ENCODE measurements at places on chromosomes 12 and 14.
A peak's percentile ranks its signal among the peaks of the same experiment; 100 is the strongest.

GRCh38 chr12:93722835-93723567 is 45.8 kb downstream of the CRADD start:
- no peak for DNase-seq

- no peak for DNase-seq
Measured at GRCh38 chr12:4193821-4194220, 79.7 kb upstream of the CCND2 start.

GRCh38 chr12:86389949-86390348 is 133.8 kb upstream of the MGAT4C start:
- DNase-seq: no peak

GRCh38 chr12:57622293-57623245 is 10.4 kb downstream of the B4GALNT1 start:
- no peak for DNase-seq

GRCh38 chr12:111122458-111122878 is 202.1 kb upstream of the MYL2 start:
- DNase-seq: no peak

DNA sequence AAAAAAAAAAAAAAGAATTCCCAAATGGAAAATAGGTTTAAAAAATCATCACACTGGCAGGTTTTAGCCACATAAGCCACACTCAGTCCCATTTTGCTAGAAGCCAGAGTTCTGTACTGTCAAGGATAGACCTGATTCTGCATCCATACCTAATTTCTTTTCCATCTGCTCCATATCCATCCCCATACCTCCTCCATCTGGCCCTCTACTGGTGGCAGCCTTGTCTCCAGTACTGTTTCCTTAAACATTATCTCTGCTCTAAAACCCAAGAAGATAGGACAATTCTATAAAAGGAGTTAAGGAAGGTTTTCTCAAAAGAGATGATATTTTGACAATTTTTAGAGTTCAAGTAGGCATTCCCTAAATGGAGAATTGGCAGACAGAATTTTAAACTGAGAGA is 26.0 kb upstream of the RXYLT1 start:
- no peak for DNase-seq

DNA sequence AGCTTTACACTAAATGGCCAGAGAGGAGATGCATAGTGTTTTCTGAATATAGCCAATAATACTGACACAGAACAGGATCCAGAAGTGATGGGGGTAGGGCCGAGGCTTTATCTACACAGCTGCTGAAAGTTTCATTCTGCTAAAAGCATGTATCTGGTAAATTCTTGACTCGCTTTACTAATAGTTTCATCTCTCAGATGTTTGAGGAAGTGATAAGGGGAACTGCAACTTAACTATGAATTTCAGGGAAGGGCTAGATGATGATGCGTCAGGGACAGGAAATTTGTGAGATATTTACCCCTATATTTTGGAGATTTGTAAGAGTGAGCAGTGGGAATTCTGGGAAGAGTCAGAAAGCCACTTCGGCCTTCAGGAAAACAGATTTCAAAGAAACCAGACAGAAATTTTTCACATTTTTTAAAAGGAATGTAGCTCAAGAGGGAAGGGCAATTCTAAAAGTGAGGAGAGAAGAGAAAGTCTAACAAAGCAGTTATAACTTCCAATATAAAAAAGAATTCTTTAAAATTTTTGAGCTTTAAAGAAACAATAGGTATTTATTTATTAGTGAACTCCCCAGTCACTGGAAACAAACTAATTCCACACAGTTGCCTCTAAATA is 243.1 kb downstream of the BCAT1 start:
- DNase-seq: no peak

GRCh38 chr14:103730490-103731035 is 15.0 kb downstream of the ZFYVE21 start:
- no peak for DNase-seq

DNA sequence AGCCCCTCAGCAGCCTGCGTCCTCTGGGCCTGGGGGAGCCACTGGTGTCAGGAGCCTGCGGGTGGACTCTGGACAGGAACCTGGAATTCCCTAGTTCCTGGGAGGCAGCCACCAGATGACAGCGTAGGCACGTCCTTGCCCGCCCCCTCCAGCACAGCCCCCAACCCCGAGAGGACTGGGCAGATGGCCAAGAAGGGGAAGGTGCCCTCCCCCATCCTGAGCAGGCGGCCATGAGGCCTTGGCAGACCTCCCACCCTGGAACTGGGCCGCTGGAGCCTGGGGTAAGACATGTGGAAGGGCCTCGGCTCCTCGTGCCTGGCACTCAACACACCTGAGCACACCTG is 60.4 kb upstream of the FBRSL1 start:
- DNase-seq: no peak

- no peak for DNase-seq
Measured at GRCh38 chr12:119479121-119479561, 114.4 kb upstream of the TMEM233 start.

- DNase-seq: no peak
Measured at GRCh38 chr12:122593910-122594309, 66.9 kb downstream of the KNTC1 start.

DNA sequence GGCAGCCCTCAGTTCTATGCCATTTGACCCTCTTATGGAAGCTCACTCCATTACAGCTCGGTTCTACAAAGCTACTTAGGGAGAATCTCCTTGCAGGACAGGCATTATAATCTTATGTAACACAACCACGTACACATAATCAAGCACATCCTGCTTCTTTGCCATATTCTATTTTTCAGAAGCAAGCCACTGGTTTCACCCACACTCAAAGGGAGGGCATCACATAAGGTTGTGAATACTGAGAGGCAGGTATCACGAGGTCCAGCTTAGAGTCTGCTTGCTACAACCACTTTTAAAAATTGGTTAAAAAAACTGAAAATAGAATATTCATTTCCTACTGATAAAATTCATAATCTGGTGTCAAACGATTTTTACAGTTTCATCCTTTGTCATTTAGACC is 589.2 kb downstream of the SLC16A7 start:
- no peak for DNase-seq

DNA sequence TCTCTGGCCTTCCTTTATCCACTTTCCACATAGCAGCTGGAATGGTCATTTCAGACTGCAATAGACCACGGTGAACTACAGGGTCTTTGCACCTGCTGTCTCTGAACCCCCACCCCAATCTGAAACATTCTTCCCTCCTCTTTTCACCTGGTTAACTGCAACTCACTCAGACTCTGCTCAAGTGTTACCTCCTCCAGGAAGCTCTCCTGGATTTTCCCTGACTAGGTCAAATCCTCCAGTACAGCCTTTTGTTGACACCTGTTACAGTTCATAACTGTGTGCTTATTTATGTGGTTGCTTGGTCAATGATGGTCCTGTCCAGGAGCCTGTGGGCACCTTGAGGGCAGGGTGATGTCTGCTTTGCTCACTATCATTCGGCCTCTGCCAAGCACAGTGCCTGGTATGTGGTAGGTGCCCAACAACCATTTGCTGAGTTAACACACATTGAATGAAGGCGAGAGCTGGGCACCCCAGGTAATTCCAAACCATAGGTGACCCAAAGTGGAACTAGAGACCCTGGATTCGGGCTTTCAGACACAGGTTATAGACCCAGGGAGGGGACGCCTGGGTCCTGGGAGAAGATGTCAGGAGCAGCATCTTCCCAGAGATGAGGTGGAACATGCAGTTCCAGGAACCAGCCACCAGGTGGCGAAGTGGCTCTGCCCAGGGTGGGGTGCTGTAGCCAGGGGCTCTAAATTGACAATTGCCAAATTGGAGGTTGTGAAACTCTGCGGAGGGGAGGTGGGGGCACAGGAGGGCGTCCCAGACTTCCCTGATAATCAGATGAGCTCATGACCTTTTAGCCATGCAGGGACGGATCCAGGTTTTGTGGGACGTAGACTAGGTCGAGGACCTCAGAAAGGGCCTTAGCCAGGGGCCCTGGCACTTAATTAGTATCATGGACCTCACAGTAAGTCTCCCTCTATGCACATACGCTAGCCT is 28.1 kb downstream of the TRPV4 start:
- peak; percentile 36 for DNase-seq

DNA sequence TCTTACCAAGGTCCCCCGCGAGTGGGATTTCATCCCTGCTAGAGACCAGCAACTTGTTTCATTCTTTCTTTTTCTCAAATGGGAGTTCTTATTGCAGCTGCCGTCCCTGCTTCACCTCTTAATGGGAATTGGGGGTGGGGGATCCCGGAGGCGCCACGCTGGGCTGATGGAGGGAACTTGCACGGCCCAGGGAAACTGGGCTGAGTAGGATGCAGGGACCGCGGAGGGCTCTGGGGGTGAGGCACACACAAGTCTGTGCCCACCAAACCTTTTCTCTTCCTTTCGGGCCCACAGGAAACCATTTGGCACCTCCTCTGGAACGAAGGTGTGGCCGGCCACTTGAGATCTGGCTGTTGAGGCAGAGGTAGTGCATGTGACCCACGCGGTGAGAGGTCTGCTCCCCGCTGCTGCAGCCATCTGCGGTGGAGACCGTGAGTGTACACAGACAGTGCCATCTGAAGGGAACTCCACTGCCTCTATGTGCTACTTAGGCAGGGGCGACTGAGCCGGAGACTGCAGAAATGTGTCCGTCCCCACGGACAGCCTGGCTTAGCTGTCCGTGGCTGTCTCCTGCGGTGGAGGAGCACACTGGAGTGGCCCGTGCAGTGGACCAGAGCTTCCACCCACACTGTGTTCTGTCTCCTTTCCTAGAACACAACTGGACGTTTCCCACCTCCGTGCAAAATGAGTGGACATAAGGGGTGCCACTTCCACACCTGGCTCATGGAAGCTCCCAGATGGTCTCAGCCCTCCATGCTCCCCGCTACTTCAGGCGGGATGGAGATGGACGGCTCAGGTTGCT is 42.1 kb upstream of the TESC start:
- DNase-seq: no peak

- no peak for DNase-seq
Measured at GRCh38 chr12:112443916-112444315, 25.2 kb downstream of the PTPN11 start.

GRCh38 chr12:108721824-108722223 is 9.5 kb downstream of the CORO1C start:
- DNase-seq: no peak

DNA sequence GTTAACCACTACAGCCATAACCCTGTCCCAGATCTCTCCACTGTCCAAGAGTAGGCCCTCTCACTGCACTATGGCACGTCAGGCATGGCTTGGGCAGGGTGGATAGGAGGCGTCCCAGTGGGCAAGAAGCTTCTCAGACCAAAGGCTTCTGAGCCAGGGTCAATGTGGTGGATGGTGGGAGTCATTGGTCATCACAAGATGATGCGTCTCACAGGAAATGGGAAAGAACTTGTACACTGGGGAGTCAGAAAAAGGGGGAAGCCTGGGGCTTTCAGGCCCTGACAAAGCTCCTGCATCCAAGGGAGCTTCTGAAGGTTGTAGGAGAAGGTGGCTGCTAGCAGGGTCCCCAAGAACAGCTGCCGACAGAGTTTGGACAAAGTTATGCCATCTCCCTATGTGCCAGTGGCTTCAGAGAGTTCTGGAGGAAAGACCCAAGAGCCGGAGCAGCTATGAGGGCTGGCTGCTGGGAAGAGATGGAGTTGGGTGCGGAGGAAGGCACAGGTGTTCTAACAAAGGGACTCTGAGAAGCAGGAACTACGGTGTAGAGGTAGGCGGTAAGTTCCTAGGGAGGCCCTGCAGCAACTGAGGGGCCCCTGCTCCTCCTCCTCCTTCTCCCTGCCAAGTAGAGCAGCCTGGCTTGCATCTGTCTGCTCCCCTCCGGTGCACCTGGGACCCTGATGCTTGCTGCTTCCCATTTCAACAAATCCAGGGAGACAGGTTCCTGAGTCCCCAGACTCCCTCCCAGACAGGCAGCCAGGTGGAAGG is 81.1 kb downstream of the ARL6IP4 start:
- no peak for DNase-seq

GRCh38 chr14:97820781-97821180 is 1023.6 kb downstream of the VRK1 start:
- no peak for DNase-seq

GRCh38 chr12:54935235-54935951 is 49.2 kb downstream of the TESPA1 start:
- DNase-seq: no peak

- no peak for DNase-seq
Measured at GRCh38 chr14:55438066-55438683, 2.2 kb downstream of the TBPL2 start.

DNA sequence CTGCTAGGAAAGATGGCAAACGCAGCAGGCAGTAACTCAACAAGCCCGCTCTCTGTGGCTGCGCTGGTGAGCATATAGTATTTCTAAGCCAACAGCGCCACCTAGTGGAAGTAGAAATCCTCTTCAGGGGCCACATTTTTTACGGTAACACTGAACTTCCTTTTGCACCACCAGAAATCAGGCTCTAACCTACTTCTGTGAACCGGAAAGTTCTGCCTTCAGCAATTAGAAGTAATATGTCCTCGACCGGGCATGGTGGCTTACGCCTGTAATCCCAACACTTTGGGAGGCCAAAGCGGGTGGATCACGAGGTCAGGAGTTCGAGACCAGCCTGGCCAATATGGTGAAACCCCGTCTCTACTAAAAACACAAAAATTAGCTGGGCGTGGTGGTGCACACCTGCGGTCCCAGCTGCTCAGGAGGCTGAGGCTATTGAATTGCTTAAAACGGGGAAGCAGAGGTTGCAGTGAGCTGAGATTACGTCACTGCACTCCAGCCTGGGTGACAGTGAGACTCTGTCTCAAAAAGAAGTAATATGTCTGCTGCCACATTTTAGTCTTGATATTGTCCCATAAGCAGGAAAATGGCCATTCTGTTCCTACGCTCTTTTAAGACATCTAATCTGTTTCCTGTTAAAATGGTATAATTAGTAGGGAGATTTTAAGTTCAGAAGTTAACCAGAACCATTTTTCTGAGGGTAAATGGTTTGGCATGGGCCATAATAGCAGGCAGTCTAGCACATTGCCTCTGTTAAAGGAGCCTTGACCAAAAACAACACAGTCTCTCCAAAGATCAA is 26.8 kb downstream of the APOBEC1 start:
- DNase-seq: peak; percentile 39

Measured in stimulated activated CD8-positive, alpha-beta memory T cell treated with anti-CD3 and anti-CD28 coated beads, Interleukin-12 subunit alpha, Interleukin-12 subunit beta, amount 100 ng/mL, for 4 hours (primary cell).